ENCODE measurements at places on chromosomes 1 and 21.

DNA sequence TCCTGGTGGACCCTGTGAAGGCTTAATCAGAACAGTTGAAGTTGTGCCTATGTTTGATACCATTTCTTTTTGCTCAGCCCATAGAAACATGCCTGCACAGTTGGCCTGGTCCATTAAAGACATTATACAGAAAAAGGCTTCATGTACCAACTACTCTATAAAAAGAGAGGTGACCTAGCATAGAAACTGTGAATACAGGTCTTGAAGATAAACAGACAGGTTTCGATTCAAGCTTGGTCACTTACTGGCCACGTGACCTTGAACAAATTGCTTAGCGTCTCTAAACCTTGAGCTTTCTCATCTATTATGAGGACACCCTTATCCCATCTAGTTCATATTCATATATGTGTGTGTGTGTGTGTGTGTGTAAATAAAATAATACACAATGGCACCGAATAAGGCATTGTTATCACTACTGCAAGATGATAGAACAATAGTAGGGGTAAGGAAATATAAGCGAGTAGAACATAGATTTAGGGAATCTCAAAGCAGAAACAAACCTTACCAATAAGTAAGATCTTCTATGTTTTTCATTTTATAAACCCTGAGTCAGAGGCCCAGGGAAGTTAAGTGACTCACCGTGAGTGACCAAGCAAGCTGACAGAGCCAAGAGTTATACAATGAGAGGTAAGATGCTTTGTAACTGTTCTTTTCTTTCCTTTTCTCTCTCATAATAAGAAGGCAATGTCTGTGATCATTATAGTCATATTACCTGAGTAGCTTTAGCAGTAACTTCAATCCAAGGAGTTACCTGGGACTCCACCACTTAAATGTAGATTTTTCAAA lies 476.8 kb upstream of the DEPDC1 start:
- no peak for DNase-seq

DNA sequence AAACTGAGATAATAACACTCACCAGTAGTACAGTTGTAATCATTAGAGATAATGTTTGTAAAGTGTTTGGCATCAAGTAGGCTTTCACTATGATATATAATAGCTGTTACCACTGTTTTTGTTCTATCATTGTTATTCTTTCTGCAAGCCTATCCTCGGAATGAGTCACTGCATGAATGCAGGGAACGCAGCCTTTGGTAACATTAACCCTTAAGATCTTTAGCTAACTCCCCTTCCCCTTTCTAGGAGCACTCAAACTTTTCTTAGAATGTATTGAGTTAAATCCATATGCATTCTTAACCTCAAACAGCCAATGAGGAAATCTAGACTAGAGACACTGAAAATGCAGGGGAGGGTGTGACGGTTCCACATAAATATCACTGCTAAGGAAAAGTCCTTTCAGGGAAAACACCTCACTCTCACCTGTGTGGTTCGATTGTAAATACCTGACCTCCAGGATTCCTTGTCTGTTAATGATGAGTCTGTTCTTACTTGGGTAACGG lies 467.3 kb downstream of the SETD4 start:
- DNase-seq, result no peak

- no peak for DNase-seq
These were observed 69.6 kb downstream of the CLCA4 start for GRCh38 chr1:86616433-86616832.

GRCh38 chr21:17388226-17388625 lies 124.6 kb upstream of the CXADR start:
- DNase-seq, result no peak

All from GM13976 (cell line).